ENCODE measurements at places on chromosomes 2 and 18. TPM values are rescaled to one million over a fixed set of nuclear protein-coding genes. Genes with fewer than 3 reads are reported as not detected.

DNA sequence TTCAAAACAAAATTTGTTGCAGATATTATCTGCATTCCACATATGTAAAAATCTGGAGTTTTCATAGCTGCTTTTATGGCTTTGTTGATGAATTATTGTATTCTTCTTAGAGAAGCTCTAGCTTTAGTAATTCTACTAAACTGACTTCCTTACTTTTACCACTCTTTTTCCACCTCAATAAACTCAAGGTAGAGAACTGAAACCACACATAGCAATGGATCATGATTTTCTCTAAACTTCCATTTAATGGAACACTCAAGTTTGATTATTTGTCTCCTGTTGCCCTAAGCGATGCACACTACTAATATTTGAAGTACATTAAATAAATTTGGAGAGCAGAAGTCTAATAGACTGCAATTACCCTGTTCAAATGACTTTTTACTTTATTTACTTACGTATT, 192.0 kb downstream of the NBAS start:
- no peak overlapping the region for H3K27ac ChIP-seq
- no peaks in the 10 kb centered on the region for H3K4me1 ChIP-seq
- H3K27me3 ChIP-seq: no peaks in the 10 kb centered on the region
- peaks cover 28% of the 10 kb centered on the region for H3K36me3 ChIP-seq

GRCh38 chr2:42927334-42928160, 135.2 kb upstream of the HAAO start:
- H3K4me3 ChIP-seq: no peak overlapping the region
- no peak overlapping the region for H3K27ac ChIP-seq
- no peak for DNase-seq
- H3K27me3 ChIP-seq: no peaks in the 10 kb centered on the region

GRCh38 chr2:9703085-9703678, 72.4 kb upstream of the YWHAQ start:
- peaks cover 30% of the 10 kb centered on the region for H3K4me1 ChIP-seq
- H3K27ac ChIP-seq: peak overlapping the region; percentile 7
- H3K27me3 ChIP-seq: peaks cover 2% of the 10 kb centered on the region
- no peaks in the 10 kb centered on the region for H3K36me3 ChIP-seq

- no peak overlapping the region for H3K27ac ChIP-seq
- H3K4me3 ChIP-seq: no peak overlapping the region
- no peaks in the 10 kb centered on the region for H3K36me3 ChIP-seq
- no peak for DNase-seq
- H3K27me3 ChIP-seq: peaks cover 2% of the 10 kb centered on the region
Observed at GRCh38 chr2:188364033-188364630, 72.5 kb downstream of the GULP1 start.

- H3K27ac ChIP-seq: peak overlapping the region; percentile 97
- peak; percentile 90 for DNase-seq
- H3K36me3 ChIP-seq: peaks cover 45% of the 10 kb centered on the region
- no peaks in the 10 kb centered on the region for H3K27me3 ChIP-seq
- peak overlapping the region; percentile 78 for H3K4me3 ChIP-seq
Observed at GRCh38 chr2:30231996-30232800, 864 bp downstream of the LBH start.

- H3K27ac ChIP-seq: no peak overlapping the region
- no peak for DNase-seq
- no peaks in the 10 kb centered on the region for H3K4me1 ChIP-seq
- no peaks in the 10 kb centered on the region for H3K36me3 ChIP-seq
- H3K27me3 ChIP-seq: no peaks in the 10 kb centered on the region
- H3K4me3 ChIP-seq: no peak overlapping the region
Observed at GRCh38 chr18:7737550-7737949, 170.4 kb downstream of the PTPRM start.

DNA sequence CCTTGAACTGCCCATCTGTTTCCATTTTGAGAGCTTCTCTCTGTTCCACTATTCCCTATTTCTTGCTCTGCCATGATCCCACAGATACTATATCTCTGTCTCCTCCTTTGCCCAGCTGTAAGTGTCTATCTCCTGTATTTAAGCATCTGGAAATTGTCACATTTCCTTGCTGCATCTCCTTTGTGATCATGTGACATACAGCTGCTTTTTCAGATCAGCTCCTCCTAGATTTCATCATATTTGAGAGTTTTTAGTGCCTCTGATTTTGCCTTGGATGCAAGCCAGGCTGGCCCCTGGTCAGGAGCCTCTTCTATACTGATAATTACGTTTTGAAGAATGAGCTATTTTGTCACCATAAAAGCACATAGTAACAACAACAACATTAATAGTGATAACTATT, 131.7 kb upstream of the TNP1 start:
- no peak for DNase-seq
- H3K27ac ChIP-seq: no peak overlapping the region
- H3K36me3 ChIP-seq: no peaks in the 10 kb centered on the region

- no peak overlapping the region for H3K4me3 ChIP-seq
- no peak for DNase-seq
- H3K27ac ChIP-seq: no peak overlapping the region
- H3K4me1 ChIP-seq: no peaks in the 10 kb centered on the region
Observed at GRCh38 chr2:169495310-169495928, 14.1 kb upstream of the KLHL41 start.

DNA sequence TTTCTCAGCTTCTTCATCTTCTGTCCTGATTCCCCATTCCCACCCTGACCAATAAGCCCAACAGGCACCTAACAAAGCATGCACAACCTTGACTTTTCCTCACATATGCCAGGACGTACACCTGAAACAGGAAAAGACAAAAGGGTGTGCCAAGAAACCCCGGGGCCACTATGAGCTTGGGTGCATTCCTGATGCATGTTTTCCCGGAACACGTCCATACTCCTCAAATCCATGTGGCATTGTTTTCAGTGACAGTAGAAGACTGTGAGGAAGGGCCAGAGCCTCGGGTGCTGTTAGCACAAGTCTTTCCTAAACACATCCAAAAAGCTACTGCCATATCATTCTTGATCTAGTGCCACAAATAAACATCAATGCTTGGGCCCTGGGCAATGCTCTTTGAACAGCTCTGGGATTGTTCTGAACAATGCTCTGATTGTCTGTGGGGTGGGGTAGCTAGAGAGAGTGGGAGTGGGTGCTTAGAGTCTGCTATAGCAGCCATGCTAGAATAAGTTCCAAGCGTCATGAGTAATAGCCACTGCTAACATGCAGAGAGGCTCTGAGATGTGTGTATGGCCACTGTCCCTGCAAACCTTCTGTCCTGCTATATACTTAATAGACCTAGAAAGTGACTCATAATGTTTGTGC, 181.7 kb upstream of the CRIM1 start:
- H3K4me1 ChIP-seq: peaks cover 2% of the 10 kb centered on the region
- H3K36me3 ChIP-seq: no peaks in the 10 kb centered on the region
- DNase-seq: no peak
- H3K27me3 ChIP-seq: no peaks in the 10 kb centered on the region
- H3K27ac ChIP-seq: no peak overlapping the region

TOGARAM2 gene
- 2.3 TPM for total RNA-seq

PKDCC gene
- not detected for total RNA-seq

CFAP210 gene
- not detected for total RNA-seq

CYTIP gene
- total RNA-seq: 514 TPM
